ENCODE measurements at places on chromosomes 2 and 18. TPM values are rescaled to one million over a fixed set of nuclear protein-coding genes. Genes with fewer than 3 reads are reported as not detected.

The PSD4 gene
- 1.2 TPM for total RNA-seq

The TFCP2L1 gene
- total RNA-seq: 0.07 TPM

The SCG2 gene
- total RNA-seq: 38.7 TPM

The MDH1B gene
- total RNA-seq: 0.98 TPM

The CHST9 gene
- total RNA-seq: not detected

The MRPL30 gene
- total RNA-seq: 40.2 TPM

The HOXD12 gene
- total RNA-seq: not detected

- H3K27ac ChIP-seq: no peak overlapping the region
- H3K4me1 ChIP-seq: no peaks in the 10 kb centered on the region
- H3K36me3 ChIP-seq: no peaks in the 10 kb centered on the region
- no peaks in the 10 kb centered on the region for H3K27me3 ChIP-seq
- no peak for DNase-seq
These were observed 1069.3 kb upstream of the CNTNAP5 start for GRCh38 chr2:122955776-122956175.

GRCh38 chr2:209496586-209496982, 72.7 kb downstream of the MAP2 start:
- peaks cover 2% of the 10 kb centered on the region for H3K27me3 ChIP-seq
- DNase-seq: no peak
- H3K4me3 ChIP-seq: no peak overlapping the region
- no peaks in the 10 kb centered on the region for H3K4me1 ChIP-seq

GRCh38 chr18:12401881-12402280, 5.8 kb upstream of the PRELID3A start:
- no peaks in the 10 kb centered on the region for H3K4me1 ChIP-seq
- no peaks in the 10 kb centered on the region for H3K36me3 ChIP-seq
- no peak overlapping the region for H3K27ac ChIP-seq
- DNase-seq: no peak
- peaks cover 4% of the 10 kb centered on the region for H3K27me3 ChIP-seq
- no peak overlapping the region for H3K4me3 ChIP-seq

DNA sequence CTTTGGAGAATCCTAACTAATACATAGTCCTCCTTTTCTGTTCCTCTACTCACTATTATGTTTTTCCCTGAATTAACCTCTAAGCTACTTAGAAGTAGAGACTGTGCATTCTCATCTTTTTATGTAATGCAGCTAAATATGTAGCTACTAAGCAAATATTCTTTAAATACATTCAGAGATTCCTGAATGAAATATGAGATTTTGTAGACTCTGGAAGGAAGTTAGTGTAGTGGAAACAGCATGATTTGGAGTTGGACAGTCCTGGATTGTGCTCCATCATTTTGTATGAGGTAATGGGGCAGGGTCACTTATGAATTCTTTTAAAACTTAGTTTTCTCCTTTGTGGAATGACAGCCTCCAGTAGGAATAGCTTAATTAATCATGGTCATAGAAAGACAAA, 24.7 kb upstream of the NT5C1B start:
- DNase-seq: no peak
- H3K4me1 ChIP-seq: no peaks in the 10 kb centered on the region
- H3K27ac ChIP-seq: no peak overlapping the region
- H3K27me3 ChIP-seq: no peaks in the 10 kb centered on the region
- no peaks in the 10 kb centered on the region for H3K36me3 ChIP-seq

- peaks cover 5% of the 10 kb centered on the region for H3K36me3 ChIP-seq
- DNase-seq: no peak
- H3K4me1 ChIP-seq: no peaks in the 10 kb centered on the region
- no peak overlapping the region for H3K27ac ChIP-seq
These were observed 872.2 kb upstream of the ID2 start for GRCh38 chr2:7809640-7810039.

GRCh38 chr2:1705557-1706076, 38.7 kb downstream of the PXDN start:
- peaks cover 5% of the 10 kb centered on the region for H3K27me3 ChIP-seq
- H3K36me3 ChIP-seq: peaks cover 6% of the 10 kb centered on the region
- H3K27ac ChIP-seq: no peak overlapping the region
- peak; percentile 33 for DNase-seq

- H3K27me3 ChIP-seq: peaks cover 3% of the 10 kb centered on the region
- peaks cover 13% of the 10 kb centered on the region for H3K4me1 ChIP-seq
- no peak overlapping the region for H3K27ac ChIP-seq
- H3K36me3 ChIP-seq: peaks cover 21% of the 10 kb centered on the region
These were observed 52.3 kb downstream of the INPP4A start for GRCh38 chr2:98496750-98497493.
